ENCODE measurements at places on chromosomes 2 and 18.

DNA sequence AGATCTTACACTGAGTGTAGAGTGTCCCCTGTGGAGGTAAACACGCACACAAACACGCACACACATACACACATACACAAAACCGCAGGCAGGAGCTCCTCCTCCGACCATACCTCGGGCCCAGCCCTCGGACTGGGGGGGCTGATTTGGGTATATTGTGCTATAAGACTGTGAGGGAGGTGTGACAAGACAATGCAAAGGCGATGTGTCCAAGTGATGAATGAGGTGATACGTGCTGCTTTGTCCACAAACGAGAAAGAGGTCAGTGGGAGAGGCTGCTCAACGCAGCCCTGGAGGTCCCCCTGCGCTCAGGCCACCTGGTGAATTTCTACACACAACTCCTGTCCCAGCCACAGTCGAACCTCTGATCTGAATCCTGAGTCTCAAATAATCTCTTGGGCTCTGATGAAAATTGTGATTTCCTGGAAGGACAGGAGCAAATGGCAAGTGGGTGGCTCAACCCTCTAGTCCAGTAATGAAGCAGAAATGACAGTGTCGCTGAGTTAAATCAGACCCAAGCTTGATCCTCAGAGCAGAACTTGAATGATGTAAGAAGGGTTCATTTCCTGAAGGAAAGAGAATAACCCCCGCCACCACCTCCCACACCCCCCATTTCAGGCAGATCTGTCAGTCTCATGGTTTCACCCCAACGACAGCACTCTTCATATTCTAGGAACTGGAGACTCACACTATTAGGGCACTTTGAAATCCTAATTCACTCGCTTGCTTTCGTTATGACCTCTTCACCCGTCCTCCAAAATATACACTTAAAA, 48.9 kb upstream of the ASXL2 start:
- ATAC-seq: no peak

DNA sequence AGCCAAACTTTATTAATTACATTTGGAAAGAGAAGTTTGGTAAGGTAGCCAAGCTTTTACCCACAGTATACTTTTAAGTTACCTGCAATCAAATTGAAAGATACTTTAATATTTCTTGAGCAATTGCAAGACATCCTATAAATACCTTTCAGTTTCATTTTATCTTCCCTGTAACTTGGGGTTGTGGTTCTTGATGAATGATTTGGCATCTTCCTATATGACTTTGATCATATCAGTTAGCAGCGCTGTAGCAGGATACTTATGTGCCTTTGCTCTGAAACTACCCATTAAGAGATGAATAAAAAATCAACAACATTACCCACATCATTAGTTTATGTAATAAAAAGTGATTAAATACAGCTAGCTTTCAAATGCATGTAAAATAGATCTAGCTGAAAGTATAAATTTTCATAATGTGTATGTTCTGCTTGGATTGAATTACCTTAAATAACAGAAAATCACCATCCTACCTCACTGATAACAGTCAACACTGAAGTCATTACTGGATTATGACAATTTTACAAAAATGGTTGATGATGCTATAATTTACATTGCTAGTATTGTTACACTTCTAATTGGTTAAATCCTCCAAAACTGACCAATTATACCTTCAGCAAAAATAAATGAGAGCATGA, 50.4 kb downstream of the MMADHC start:
- ATAC-seq: peak; percentile 91

DNA sequence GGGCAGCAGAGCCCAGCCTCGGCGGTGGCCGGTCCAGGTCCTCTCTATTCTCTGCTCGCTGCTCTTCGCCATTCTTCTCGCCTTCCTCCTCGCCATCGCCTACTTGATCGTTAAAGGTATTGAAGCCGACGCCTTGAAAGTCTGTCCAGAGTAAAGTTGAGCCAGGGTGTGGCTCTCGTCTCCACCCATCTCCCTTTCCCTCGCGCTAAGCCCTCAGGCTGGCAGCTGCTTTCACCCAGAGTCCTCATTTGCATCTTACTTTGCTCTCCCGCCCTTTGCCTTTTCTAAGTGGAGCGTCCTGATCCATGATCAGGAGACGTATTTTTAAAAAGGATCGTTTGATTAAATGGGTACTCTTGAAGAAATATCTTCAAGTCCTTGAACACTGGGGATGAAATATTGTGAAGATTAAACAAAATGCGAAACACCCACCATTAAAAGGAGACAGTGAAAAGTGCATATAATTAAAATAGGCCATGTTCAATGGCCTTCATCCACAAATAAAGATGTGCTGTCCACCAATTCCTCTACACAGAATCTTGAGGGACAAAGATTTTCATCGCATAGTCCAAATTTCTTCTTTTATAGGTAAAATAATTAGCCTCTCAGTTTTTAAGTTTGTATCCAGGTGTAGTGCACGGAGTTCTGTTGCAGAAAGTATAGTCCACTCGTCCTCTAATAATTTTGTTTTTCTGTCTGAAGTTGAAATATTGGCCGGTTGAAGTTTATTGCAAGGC, 657 bp downstream of the ARL6IP6 start:
- ATAC-seq: no peak

GRCh38 chr2:95348609-95349567, 51.7 kb downstream of the KCNIP3 start:
- no peak for ATAC-seq

DNA sequence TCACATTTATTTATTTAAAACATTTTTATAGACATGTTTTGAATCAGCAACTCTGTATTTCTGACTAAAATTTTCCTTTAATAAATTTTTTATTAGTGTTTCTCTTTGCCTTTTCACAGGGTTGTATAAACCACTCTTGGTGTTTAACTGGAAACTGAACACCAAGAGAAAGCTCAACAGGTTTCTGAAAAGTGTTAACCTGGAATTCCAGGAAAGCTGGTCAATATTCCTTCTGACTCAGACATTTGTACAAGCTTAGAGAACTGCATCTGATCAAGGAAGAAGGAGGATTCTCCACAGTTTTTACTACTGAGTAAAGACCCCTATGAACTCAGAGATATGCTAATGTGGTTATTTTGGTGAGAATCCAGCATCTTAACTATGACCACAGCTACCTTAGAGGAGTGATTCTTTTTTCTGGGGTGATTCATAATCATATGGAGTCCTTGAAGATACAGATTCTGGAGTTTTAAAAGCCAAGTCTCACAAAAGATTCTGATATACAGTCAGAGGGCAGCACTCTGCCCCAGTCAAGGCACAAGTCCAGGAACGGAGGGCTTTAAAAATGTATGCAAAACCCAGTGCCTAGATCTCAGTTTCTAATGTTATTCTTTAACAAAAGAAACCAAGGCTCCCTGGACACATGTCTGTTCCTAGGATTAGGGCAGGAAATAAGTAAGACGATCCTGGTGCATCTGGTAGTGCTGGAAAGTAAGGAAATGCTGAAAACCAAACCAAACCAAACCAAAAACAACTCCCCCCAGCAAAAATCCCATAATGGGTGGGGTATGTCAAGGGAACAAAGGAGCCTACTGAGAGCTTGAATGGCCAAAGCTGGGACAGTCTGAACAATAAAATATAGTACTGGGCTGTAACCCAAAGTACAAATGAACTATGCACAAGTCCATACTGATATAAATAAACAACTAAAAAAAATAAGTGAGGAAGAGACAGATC, 85.1 kb upstream of the FZD5 start:
- ATAC-seq: no peak

- no peak for ATAC-seq
Measured at GRCh38 chr2:143615562-143615961, 486.3 kb downstream of the ARHGAP15 start.

DNA sequence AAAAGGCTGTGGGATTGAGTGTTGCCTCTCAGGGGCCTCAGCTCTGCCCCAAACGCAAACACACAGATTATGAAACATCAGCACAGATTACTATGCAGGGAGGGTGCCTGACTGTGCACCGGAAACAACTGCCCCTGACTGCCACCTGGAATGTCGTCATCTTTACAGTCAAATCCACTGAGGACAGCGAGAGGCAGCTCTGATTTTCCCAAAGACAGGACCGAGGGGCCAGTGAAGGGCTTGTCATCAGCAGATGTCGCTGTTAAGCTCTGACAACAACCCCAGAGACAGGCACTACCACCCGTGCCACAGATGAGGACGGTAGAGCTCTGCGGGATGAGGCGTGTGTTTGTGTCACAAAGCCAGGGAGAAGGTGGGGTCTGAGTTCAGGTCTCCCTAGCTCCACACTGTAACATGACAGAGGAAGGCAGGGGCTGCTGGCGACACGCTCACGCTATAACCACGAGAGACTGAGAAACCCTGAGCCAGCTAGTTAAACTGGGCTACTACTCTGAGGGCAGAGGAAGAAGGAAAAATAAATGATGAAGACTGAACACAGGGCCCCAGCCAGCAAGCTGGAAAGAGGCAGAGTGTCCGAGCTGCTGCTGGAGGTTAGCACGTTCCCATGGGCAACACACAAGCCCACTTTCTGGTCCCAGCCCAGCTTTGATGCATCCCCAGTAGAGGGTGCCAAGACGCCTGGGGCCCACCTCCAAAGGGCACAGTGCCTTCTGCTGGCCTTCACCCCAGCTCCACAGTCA, 47.0 kb downstream of the PARD6G start:
- ATAC-seq: no peak

DNA sequence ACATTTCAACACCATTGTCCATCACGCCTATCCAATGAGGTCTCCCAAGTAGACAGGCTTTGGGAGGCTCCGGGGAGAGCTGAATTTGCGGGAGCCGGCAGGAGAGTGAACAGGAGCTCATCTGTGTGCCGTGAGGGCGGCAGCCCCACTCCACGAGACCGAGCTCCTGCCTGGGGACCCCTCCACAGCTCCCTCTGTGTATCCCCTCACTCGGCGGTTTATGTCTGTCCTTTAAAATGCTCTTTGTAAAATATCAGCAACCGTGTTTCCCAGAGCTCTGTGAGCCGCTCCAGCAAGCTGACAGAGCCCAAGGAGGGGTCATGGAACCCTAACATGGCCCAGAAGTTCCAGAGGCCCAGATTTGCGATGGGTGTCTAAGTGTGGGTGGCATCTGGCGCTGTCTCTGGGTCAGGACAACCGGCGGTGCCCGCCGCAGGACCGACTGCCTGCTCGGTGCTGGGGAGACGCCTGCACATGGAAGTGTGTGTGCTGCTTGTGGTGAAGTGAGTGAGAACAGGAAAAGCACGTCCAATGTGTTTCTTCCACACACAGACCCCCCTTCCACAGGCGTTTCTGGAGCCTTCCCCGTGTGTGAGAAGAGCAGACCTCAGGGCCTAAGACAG, 34.8 kb downstream of the SLC66A2 start:
- no peak for ATAC-seq

DNA sequence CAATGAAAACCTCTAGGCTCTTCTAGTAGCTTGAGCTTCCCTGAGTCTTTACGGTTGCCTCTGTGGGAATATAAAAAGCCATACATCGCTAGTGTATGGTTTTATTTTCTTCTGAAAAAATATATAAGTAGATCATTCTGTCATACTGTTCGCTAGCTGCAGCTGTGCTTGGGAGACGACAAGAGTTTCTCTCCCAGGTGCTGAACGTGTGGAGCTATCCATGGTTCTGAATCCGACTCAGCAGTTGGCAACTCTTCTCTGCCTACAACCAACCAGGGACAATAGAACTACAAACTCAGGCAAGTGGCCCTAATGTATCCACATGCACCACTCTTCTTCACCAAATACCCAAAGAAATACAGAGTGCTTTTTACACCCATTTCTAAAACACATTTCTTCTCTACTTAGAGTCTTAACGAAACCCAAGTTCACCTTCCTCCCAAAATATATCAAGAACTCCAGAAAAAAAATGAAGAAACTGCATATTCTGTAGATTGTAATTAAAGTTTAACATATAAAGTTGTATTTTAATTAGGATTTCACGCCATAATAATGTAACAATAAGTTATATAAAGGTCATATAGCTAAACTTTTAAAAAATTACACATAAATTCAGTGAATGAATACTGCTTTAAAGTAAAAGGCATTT, 2.2 kb upstream of the KCNH7 start:
- ATAC-seq: no peak

DNA sequence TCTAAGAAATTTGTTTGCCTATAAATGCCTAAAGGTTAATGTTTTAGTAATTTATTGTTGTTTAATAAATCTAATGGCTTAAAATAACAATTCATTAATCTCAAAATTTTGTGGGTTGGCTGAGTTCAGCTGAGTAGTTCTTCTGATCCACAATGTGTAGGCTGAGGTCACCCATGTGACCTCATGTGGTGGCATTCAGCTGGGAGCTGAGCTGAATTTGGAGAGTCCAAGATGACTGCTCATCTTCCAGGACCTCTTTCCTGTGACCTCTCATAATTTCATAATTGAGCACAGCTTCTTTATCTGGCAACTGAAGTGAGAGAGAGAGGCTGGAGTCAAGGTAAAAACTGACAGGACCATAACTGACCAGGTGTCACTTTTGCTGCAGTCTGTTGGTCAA, 132.4 kb downstream of the TXNL1 start:
- no peak for ATAC-seq

DNA sequence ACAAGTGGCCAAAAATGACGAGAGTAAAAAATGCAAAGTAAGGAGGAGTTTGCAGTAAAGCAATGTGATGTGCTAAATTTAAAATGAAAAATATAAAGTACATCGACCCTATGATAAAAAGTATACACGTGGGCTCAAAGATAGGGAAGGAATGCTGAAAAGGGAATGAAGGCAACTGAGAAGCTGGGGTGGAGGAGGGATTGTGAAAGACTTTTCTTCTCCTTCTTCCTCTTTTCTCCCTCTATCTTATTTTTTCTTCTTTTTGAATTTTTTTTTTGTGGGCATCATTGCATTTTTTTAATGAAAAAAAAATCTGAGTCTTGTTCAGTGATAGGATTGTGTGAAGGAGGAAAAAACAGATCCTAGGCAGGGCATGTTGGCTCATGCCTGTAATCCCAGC, 57.6 kb upstream of the STK17B start:
- no peak for ATAC-seq

DNA sequence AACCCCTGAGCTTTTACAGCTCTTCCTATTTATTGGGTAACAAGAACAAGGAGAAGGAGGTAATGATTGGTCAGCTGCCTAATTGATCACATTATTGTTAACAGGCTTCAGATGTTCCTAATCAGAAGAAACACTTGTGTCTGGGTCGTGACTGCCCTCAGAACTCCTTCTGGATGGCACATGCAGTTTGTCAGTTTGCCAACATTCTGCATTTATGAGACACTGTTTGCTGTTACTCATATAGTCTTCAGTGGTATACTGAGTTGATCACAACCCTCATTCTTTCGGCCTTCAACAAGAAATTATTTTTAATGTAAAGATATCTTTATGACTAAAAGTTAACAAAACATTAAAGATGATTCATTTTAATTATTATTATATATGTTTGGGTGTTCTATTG, 95.7 kb upstream of the DOCK10 start:
- no peak for ATAC-seq

DNA sequence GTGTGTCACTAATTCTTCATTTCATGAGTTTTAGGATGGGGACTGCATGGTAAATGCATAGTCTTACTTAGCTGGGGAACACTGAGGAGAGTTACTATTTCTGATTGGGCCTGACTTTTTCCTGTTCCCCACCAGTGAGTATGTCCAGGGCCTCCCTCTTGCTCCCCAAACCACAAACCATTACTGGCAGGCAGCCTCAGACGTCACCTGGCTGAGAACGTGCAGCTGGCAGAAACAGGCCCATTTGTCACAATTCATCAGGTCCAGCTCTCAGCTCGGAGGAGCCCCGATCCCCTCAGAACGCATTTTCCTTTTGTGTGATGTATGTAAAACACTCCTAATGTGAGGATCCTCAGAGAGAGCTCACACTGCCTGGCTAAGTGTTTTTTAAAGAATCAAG, 71.7 kb upstream of the SIX3 start:
- no peak for ATAC-seq
